Activated CD8-positive, alpha-beta memory T cell treated with anti-CD3 and anti-CD28 coated beads for 1 hour (primary cell): ENCODE measurements at places on chromosomes 7 and 10.

- DNase-seq: no peak
Measured at GRCh38 chr7:128453836-128454804, 1.6 kb upstream of the HILPDA start.

DNA sequence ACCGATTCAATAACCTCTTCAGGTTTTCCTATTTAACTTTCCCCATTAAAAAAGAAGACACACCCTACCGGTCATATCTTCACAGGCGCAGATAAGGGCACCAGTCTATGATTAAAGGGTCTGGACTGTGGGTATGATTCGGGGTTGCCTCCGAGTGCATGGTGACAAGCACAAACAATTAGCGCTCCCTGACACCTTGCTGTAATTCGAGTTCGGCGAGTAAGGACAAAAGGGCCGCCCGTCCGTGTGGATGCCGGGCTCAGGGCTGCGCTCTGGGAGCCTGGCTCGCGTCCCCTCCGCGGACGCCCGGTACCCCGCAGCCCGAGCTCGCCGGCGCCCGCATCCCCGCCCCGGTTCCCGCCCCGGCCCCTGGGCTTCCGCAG, 111.9 kb upstream of the RHEB start:
- no peak for DNase-seq

- no peak for DNase-seq
Measured at GRCh38 chr10:52977581-52977980, 205.0 kb upstream of the MBL2 start.

DNA sequence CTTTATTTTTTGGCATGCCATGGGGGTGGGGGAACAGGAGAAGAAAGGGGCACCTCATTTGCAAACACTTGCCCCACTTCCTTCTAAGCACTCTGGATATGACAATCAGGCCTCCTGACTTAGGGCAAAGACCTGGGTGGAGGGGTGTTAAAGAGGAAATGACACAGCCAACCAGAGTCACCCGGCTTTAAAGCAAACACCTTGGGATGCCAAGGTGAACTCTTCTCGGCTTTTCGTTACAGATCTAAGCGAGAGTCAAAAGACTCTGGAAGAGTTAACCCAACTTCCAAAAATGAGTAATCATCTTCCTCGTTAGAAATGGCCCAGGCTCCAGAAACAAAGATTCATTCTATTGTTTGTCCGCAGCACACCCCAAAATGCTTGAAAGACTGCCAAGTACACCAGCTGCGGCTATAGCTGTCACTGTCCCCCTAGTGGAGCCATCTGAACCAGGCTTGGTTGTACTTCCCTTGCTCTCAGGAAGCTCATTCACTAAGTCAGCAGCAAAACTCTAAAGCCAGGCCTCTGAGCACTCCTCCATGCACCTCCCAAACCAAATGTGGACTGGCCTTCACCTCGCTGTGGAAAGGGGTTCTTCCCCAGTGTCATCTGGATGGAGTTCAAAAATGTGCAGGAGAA, 24.8 kb downstream of the FAM53B start:
- peak; percentile 53 for DNase-seq

GRCh38 chr7:29793507-29793906, 12.8 kb upstream of the WIPF3 start:
- DNase-seq: no peak

GRCh38 chr7:100372694-100373093, 593 bp upstream of the PILRA start:
- no peak for DNase-seq

DNA sequence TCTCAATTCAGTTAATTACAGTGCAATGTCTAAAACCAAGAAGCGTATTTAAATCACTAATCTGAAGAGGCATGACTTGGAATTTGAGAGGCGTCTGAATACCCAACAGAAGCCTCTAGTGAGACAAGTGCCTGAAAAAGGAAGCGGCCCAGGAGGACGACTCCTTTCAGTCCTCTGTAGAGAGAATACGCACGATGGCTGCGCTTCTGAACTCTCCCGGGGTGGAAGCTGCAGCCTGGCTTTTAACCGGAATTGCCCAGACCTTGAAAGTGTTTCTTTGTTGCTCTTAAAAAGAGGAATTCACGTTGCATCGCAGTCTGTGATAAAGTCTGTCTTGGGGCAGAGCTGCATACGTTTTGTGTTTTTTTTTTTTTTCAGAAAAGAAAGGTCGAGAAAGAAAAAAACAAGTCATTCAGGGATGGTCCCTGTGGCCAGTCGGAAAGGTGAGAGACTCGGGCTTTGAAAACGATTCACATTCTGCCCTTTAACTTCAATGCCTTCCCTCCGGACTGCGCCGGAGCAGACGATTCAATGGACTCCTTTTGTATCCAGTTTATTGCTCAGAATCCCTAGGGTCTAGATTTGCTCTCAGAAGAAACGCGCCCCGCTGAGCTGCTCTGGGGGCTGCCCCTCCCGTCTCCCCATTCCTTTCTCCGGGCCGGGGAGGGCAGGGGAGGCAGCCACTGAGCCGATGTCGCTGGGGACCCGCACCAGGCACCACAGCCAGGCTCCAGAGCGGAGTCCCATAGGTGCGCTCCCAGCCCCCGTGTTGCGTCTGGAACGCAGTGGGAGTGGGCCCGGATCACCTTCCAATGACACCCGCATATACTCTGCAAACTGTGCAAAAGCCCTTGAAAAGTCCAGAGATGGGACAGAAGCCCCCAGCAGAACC, 994 bp upstream of the PTF1A start:
- no peak for DNase-seq

DNA sequence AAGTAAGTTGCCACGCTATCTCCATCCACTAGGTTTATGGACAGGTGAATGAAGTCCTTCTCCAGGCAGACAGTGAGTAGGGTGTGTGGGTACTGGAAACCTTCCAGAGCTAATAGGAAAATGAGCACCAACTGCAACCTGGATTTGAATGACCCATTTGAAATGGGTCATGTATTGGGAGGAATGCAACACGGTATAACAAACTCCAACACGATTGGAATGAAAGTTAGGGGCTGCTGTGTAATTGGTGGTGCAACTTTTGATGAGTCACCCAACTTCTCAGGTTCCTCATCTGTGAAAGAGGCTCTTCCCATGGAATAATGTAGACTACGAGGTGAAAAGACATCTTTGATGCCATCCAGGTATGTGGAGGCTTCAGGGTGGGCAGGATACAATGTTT, 241.4 kb upstream of the PODXL start:
- DNase-seq: no peak

- no peak for DNase-seq
Measured at GRCh38 chr10:69261184-69261583, 17.1 kb upstream of the HK1 start.

DNA sequence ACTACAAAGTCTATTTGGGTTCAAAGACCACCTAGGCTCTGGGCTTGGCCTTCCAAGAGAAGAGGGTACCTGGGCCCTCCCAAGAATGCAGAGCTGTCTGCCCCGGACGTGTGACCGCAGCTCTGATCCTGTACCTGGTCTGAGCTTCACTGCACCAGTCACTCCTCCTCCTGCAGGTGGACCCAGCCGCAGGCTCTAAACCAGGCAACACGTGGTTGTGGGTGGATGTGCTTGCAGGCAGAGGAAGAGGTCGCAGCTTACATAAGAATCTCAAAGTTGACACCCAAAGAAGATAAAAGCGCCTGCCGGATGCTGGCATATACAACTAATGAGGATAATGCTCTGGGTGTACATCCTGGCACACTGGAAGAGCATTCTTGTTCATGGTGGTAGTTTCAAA, 9.4 kb upstream of the PFKP start:
- no peak for DNase-seq

- DNase-seq: no peak
Measured at GRCh38 chr7:5234852-5235831, 45.1 kb downstream of the WIPI2 start.

DNA sequence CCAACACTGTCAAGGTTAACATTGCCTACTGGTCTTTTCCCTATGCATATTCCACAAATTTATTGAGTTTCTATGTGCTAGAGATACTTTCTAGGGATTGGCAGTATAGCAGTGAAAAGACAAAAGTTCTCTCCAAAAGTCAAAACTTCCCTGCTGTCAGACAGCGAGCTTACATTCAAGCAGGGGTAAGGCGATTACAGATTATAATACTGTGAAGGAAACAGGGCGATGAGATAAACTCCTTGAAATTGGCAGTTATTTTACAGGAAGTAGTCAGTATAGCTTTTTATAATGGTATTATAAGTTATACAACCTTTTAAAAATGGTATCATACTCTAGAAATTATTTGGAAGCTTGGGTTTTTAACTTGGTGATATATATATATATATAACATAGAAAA, 9.9 kb downstream of the VPS50 start:
- no peak for DNase-seq

DNA sequence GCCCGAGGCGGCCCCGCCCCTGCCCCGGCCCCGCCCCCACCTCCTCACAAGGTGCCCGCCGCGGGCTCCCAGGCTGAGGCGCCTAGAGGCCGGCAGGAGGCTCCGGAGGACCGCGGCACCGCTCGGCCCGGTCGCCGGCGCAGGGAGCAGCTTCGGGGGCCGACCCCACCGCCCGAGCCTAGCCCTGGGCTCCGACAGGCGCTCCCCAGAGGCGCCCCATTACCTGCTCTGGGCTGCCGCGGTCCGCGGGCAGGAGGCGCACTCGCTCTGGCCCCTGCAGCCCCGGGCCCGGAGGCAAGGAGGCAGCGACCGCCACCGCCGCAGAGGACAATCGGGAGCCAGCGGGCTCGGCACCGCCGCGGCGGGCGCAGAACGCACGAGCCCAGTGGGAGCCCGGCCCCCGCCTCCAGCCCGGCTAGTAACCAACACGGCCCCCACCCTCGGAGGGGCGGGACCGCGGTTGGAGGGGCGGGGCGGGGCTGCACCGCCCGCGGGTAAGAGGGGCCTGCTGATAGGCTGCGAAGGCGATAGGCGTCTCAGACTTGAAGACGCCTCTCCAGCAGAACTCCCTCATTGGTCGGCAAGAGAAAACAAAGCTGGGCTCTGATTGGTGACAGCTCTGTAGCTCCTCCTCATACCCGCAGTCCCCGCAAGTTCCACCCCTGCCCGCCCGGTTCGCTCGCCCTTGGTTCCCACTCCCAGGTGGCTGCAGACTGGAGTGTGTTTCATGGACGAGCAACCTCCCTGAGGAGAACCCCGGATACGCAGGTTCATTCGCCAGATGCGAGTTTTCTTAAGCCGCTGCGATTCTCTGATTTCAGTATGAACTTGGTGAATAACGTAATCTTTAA, at the start of gene MPP7:
Gene MPP7, minus strand, starts transcription at position 427 of the 851 bp plus-strand sequence. CDS start 64,460 bp downstream, outside the sequence.
- DNase-seq: peak; percentile 93

- DNase-seq: no peak
Measured at GRCh38 chr7:48088559-48089045, 463 bp upstream of the UPP1 start.

DNA sequence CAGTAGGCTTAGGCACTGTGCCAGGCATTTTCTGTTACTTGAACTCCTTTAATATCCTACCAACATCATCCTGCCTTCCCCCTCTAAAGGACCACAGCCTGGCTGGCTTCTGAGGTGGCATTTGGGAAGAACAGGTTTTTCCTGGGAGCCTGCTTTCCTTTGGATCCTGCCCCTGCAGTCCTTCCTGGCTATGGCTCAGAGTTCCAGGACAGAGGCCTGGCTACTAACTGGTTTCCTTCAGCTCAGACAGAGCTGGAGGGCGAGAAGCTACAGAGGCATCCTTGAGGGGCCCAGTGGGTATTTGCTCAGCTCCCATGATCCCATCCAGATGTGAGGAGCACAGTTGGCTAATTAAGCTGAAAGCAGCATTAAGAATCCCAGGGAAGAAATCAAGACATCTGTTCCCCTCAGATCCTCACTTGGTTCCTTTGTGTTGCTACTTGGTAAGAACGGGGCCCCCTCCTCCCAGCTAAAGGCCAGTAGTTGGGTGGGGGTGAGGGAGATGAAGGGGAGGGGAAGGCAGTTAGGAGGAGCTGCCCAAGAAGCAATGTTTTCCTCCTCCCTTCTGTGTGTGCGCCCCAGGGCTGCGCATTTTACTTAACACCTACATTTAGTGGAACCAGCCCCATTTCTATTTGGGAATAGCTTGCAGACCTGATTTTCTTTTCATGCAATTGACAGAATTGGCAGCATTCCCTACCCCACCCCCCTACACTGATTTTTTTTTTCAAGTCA, 142.6 kb upstream of the SORCS3 start:
- DNase-seq: no peak

- DNase-seq: no peak
Measured at GRCh38 chr7:81185072-81185471, 266.2 kb upstream of the SEMA3C start.

DNA sequence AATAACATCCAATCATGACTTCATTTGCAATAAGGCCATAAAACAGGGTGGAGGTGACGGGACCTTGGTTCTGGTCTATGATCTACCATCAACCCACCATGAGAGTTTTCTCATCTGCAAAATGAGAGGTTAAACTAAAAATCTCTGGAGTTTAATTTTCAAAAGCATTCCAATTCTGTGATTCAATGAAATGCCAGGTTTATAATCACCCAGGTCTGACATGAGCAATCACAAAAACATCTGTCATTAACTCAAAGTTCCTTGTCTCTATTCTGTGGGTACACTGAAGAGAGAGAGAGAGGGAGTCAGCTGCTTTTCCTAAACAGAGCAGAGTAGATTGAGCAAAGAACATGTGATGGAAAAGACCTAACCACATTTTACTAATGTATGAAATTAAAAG, 75.4 kb downstream of the NUDCD3 start:
- DNase-seq: no peak

DNA sequence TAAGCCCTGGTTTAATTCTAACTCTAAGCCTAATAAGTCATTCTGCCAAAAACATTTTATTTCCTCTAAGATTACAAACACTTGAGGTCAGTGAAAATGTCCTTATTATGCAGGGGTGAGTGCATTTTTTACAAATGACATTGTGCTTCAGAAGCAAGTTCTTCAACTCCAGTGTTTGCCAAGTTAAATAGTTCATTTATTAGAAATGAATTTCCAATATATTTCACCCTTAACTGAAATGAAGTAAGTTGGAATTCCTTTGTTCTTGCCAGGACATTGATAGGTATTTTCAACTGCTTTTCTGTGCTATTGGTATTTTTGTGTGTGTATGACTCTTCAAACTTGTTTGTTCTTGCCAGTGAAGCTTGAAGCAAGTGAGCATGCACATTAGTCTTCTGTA, 89.5 kb upstream of the CCDC6 start:
- DNase-seq: no peak

GRCh38 chr10:13161857-13162271, 506 bp downstream of the MCM10 start:
- DNase-seq: no peak

DNA sequence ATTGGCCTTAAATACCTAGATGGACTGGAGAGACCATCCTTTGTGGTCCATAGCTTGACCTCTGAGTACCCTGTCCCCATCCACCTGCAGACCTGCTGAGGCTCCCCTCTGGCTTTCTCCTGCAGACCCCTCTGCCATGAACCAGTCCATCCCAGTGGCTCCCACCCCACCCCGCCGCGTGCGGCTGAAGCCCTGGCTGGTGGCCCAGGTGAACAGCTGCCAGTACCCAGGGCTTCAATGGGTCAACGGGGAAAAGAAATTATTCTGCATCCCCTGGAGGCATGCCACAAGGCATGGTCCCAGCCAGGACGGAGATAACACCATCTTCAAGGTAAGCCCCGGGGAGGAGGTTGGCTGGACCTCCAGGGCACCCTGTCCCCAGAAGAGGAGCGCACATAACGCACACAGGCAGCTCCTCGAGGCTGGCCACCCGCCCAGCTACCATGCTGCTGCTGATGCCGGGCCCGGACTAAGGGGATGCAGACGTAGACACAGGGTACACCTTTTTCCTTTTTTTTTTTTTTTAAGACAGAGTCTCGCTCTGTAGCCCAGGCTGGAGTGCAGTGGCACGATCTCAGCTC, 4.3 kb downstream of the IRF5 start:
- no peak for DNase-seq
